ENCODE measurements at places on chromosomes 4 and X.

DNA sequence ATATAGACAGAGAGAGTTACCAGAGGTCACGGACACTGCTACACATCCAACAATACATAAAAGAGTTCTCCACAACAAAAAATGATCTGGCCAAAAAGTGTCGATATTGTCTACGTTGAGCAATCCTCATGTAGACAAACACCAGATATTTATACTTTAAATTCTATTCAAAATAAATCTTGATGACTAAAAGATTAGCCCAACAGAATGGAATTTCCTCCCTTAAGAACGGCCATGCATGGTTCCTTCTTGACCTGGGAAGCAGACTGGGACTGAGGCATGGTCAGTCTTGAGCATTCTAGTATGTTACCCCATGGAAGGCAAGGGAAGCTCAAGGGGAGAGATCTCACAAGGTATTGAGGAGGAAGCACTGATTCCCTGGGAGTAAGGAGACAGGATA, 43.5 kb downstream of the LHFPL1 start:
- peak; percentile 5 for DNase-seq

- no peak for DNase-seq
These were observed 314.0 kb downstream of the NAF1 start for GRCh38 chr4:162852642-162853041.

DNA sequence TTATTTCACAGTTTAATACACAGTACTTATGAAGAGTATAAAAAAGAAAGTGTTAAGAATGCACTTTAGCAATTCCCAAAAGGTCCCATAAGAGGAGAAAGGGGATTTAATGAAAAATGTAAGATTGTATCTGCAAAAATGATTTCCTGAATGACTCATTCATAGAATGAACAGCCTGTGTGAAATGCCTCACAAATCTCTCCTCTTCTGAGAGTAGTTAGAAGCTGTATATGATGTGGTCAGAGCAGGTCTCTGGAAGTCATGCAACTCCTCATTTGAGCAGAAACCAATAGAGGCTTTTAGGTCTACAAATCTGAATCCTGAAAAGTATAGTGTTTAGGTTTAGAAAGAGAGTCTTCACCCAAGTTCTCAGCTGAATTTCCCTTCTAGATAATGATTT, 381.3 kb upstream of the INTU start:
- DNase-seq: peak; percentile 55

DNA sequence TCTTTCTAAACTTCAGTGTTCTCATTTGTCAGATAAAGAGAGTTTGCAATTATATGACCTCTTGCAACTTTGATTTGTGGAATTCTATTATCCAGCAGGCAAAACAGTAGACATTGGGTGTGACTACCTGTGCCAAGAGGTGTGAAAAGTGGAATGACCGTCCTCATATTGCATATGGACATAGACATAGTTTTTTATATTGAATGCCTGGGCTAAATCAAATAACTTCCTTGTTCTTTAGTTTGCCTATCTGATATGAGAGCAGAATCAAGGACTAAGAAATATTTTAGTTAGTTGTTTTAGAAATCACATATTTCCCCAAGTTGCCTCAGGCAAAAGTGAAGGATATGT, 117.7 kb upstream of the KLF8 start:
- no peak for DNase-seq

GRCh38 chrX:26908218-26908617, 554.9 kb downstream of the PPP4R3C start:
- no peak for DNase-seq

DNA sequence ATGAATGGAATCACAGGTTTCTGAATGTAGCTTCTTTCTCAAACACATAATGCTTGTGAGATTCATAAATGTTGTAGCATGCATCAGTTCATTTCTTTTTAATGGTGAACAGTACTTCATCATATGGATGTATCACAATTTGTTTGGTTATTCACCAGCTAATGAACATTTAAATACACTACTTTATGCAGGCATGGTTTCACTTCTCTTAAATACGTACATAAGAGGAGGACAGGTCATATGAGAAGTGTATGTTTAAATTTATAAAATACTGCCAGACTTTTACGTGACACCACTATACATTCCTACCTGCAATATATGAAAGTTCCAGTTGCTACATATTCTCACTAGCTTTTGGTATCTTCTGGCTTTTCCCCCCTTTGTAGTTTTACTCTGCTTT, 65.4 kb downstream of the ANKRD17 start:
- no peak for DNase-seq

- no peak for DNase-seq
These were observed 150.5 kb upstream of the SPRY1 start for GRCh38 chr4:123246085-123246484.

GRCh38 chr4:156638925-156639605, 332.5 kb downstream of the PDGFC start:
- peak; percentile 45 for DNase-seq

GRCh38 chrX:7378406-7378805, 230.5 kb upstream of the PUDP start:
- DNase-seq: no peak

DNA sequence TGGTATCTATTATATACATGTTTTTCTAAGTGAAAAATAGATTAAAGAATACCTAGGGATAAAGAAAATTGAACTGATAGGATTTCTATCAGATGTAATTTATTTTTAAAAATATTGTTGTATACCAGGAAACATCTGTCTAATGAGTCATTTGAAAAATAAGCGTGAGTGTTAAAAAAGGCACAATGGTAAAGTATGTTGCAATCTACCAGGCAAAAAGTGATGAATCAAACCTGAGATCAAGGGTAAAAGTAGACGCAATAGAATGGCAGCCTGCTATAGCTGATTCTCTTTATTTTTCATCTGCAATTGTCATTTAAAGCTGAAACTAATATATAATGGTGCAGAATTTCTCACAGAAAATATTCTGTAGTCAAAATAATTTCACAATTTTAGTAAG, 1119.6 kb downstream of the PCDH18 start:
- DNase-seq: no peak

GRCh38 chrX:154748712-154749339, 2.1 kb downstream of the GAB3 start:
- peak; percentile 62 for DNase-seq
